ENCODE measurements at places on chromosomes 2 and 18.

DNA sequence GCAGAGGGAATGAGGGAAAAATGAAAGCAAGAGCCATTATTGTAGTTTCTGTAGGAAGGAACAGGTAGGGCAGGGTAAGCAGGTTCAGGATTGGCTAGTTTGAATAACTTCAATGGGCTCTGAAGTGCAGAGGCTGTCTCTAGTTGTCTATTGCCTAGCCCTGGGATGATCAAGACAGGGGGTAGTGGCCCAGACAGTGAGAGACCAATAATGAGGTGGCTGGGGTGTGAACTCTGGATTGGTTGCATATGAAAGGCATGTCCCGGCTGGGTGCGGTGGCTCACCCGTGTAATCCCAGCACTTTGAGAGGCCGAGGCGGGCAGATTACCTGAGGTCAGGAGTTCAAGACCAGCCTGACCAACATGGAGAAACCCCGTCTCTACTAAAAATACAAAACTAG lies 67.5 kb upstream of the SLC38A11 start:
- DNase-seq = no peak

- no peak for DNase-seq
Measured at GRCh38 chr2:115542331-115542730, 1099.9 kb downstream of the DPP10 start.

DNA sequence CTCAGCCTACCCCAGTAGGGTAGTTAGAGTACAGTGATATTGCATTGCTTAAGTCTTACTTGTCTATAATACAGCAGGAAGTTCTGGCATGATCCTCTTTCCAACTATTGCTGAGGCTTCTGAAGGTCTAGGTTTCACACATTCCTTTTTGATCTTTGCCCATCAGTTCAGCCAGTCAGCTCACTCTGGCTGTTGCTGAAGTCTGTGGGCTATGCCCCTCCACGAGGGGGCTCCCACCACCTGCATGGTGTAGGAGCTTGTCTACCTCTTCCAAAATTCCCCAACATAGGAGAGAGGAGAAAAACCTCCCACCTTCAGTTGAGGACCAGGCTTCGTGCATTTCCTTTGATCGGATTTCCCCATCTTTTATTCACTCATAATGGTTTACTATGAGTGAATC lies 26.3 kb downstream of the PROKR1 start:
- no peak for DNase-seq

DNA sequence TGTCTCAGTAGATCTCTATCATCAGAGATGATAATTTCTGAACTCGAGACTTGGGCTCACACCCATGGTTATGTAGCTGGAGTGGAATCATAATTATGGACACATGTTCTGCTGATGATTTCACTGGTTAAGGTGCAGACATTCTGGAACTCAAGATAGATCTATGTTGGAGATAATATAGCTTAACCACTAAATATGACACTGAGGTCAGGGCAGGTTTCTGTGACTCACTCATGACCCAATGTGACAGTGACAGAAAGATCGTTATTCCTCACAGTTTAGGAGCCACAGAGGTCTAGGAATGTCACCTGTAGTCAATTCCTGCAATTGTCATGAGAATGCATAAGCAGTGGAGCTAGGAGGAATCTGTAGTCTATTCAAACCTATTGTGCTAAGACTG lies 828.6 kb downstream of the TRIB2 start:
- no peak for DNase-seq

DNA sequence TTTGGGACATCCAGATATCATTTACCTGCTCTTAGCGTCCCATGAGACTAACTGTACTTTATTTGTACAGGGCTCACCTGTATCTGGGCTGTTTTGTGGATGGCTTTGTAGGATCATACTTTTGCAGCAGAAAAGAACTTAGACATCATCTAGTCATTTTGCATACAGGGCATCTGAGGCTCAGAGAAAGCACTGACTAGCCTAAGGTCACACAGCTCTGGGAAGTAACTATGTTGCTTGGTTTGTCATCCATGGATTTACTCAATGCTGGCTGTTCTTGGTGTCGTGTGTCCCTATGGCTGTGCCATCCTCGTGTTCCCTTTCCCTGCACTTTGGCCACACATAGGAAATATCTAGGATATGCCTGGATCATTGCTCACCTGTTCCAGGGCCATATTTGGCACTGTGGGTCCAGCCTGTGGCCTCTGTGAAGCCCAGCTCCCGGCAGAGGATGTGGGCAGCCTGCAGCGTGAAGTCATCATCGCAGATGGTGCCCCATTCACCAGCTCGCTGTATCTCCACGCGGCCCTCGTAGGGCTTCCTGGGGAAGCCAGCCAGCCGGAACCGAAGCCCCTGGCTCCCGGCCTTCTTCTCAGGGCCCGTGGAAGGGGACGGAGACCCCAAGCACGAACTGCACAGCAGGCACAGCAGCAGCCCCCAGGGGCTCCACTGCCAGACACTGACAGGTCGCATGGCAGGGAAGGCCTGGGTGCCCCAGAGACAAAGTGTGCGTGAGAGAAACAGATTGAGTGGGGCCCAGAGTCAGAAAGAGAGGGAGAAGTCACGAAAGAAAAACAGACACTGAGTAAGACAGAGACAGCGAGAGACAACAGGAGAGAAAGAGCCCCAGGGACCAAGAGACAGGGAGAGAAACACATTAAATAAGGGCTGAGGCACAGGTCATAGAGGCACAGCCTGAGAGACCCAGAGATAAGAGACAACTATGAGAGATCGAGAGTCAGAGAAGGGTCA lies 1.5 kb downstream of the LOXL3 start:
- no peak for DNase-seq

- no peak for DNase-seq
Measured at GRCh38 chr2:149645391-149645790, 57.8 kb upstream of the MMADHC start.

DNA sequence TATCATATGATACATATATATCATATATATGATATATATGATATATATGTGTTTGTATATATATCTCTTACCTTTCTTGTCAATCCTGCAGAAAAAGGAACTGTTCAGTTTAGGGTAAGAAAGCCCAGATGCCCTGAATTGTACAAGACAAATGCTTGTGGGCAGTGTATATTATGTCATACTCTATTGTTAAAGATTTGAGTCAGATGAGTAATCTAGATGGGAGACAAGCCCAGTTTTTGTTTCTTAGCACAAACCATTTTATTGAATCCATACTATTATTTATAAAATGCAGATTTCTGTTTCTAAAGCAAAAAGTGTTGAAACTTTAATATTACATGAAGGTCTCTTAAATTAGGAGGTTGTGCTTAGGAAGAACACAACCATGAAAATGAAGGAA lies 90.6 kb downstream of the VRK2 start:
- DNase-seq = no peak

- DNase-seq = no peak
Measured at GRCh38 chr2:157443795-157444640, at the start of gene CYTIP. TSS of gene CYTIP (minus strand) at chr2:157444089. CDS start at chr2:157444020, 69 bp downstream.

GRCh38 chr2:233821196-233821595 lies 33.1 kb downstream of the HJURP start:
- DNase-seq = no peak

DNA sequence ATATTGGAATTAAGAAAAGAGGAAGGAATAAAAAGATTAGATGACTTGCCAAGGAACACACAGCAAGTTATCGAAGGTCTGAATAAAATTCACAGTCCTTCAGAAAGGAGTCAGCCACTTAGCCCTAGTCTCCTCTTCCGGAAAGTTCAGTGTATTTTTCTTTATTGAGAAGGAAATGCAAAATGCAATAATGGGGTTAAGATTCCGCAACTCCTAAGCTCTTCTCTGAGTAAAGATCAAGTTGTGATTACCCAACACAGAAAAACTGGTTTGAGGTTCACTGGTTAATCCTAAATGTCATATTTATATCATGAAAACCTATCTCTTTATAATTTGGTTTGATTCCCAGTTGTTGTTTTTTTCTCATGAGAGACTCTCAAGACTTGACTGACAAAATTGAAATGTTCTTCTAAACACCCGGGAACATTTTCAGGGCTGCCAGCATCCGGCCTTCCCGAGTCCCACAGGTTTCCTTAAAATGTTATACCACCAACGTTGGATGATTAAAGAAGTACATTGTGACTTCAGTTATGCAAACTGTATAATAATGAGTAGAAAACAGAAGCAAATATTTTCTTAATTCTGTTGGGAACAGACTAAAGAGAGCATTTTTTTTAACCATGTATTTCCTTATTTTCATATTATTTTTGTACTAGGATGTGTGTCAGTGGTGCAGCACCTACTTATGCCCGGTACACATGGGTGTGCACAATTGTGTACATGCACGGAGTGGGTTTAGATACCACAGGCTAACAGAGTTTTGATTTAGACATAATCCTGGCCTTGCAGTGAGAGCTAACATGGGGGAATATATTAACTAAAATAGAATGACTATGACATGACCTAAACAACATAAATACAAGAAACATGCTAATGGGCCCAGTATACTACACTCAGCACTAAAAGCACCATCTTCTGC lies 100.2 kb downstream of the STK39 start:
- DNase-seq = no peak

GRCh38 chr2:61662990-61663389 lies 124.8 kb upstream of the XPO1 start:
- no peak for DNase-seq

DNA sequence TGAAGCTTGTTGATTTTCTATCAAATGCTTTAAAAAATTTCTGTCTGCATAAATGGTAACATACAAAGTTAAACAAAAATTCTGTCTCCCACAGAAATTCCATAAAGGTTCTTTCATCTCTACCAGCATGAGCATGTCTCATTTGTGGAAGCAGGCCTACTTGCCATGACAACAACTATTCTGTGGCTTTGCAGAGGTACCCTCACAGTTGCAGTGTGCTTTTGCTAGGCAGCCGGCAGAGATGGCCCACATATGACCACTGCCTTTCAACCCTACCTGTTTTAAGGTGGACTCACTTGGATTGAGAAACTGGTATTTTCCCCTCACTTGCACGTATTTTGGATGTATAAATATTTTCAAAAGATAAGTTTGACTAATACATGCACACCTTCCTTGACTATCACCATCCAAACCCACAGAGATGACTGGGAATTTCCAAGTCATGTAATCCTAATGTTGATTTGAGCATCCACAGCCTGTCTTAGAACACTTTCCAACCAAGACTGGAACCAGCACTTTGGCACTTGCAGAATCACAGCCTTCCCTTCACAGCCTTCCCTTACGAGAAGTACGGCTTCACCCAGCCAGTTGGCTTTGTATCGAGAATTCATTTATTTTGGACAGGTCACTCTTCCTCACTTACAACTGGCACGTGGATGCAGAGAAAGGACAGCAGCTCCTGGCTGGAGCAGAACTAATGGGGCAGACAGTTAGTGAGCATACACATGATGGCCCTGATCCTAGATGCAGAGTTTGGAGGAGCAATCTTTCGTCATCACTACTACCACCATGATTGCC lies 9.3 kb upstream of the FHL2 start:
- no peak for DNase-seq

- no peak for DNase-seq
Measured at GRCh38 chr2:194562329-194562728, 1094.7 kb upstream of the SLC39A10 start.

- no peak for DNase-seq
Measured at GRCh38 chr2:218990612-218991011, 2.6 kb downstream of the CRYBA2 start.

DNA sequence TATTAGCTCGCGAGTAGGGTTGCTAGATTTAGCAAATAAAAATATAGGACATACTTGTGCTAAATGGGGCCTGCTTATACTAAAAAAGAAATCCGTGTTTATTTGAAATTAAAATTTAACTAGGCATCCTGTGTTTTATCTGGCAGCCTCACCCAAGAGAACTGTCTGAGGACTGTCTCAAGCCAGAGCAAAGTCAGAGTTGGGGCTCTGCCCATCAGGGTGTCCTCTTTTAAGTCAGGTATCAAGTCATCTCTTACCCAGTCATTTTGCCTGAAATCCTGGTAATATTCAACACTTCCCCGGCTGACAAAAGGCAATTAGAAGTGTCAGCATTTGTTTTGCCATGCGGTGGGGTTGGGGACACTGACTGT lies 48.3 kb upstream of the ST3GAL5 start:
- no peak for DNase-seq

DNA sequence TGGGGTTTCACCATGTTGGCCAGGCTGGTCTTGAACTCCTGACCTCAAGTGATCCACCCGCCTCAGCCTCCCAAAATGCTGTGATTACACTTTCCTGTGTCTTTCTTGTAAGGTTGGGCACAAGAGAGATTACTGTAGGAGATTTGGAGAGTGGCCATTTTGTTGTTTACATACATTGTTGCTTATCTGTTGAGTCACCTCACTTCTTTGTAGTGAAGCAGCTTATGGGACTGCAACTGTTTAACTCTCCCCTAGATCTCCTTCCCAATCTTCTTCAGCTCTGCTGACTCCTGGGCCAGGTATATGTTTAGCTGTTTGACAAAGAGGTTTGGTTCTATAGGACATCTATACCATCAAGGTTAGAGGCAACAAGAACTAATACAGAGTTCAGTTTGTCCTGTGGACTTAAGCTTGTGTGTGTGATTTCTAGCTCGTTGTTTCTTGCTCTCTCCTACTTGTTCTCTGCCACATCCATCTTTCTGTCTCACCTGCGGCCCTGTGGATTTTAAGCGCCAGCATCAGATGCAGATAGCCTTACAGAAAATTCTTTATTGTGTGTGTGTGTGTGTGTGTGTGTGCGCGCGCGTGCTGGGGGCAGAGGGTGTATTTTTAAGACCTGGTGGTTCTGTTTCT lies 95.4 kb downstream of the HAUS1 start:
- DNase-seq = peak; percentile 29

- DNase-seq = no peak
Measured at GRCh38 chr2:27493948-27494283, 1.1 kb downstream of the FNDC4 start.

DNA sequence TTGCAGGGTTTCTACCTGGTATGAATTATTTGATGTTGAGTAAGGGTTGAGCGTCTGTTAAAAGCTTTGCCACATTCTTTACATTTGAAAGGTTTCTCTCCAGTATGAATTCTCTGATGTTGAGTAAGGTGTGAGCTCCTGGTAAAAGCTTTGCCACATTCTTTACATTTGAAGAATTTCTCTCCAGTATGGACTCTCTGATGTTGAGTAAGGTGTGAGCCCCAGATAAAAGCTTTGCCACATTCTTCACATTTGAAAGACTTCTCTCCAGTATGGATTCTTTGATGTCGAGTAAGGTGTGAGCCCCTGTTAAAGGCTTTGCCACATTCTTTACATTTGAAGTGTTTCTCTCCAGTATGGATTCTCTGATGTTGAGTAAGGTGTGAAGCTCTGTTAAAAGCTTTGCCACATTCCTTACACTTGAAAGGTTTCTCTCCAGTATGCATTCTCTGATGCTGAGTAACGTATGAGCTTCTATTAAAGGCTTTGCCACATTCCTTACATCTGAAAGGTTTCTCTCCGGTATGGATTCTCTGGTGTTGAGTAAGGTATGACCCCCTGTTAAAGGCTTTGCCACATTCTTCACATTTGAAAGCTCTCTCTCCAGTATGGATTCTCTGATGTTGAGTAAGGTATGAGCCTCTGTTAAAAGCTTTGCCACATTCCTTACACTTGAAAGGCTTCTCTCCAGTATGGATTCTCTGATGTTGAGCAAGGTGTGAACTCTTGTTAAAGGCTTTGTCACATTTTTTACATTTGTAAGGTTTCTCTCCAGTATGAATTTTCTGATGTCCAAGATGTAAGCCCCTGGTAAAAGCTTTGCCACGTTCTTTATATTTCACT lies 27.1 kb downstream of the ZNF519 start:
- no peak for DNase-seq

- DNase-seq = peak; percentile 83
Measured at GRCh38 chr2:27701676-27702075, 38.0 kb downstream of the SLC4A1AP start.

GRCh38 chr2:171985076-171985475 lies 14.7 kb upstream of the METAP1D start:
- no peak for DNase-seq

GRCh38 chr2:38076152-38076709 lies 280 bp upstream of the CYP1B1 start:
- no peak for DNase-seq

GRCh38 chr18:62735387-62735786 lies 20.0 kb downstream of the PHLPP1 start:
- no peak for DNase-seq

Data from NCI-H2029 (cell line).